ENCODE measurements at places on chromosomes 12 and 14.

- no peak for DNase-seq
Measured at GRCh38 chr14:26775765-26776563, 178.1 kb upstream of the NOVA1 start.

- DNase-seq, result no peak
Measured at GRCh38 chr14:46596236-46596635, 55.3 kb downstream of the RPL10L start.

- no peak for DNase-seq
Measured at GRCh38 chr12:117881517-117881916, 87.3 kb downstream of the KSR2 start.

DNA sequence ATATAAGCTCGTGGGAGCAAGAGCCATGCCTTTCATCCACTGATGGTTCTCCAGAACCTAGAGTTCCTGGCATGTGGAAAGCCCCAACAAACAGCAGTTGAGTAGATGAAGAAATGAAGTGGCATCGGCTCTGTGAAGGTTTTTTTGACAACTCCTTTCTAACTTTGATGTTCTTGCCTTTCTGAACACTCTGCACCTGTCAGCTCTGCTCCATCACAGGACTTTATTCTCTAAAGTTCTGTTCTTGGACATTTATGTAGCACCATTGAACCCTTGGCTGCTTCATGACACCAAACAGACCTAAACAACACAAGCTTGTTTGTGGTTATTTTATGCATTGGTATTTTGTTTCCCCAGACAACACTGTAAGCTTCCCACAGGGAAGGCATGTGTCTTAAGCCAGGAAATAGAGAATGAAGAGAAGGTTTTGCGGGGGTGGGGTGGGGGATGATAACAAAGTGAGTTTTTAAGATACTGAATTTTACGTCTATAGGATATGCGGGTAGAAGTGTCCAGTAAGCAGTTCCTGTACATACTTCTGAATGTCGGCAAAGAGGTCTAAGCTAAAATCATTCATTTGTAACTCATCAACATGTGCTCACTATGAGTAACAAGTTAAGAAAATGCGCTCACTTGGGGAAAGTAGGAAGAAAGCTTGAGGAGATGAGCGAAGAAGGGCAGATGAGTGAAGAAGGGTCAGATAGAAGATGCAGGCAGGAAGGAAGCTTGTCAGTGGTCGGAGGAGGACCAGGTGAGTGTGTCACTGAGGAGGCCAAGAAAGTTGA, 146.0 kb upstream of the PLEKHG7 start:
- no peak for DNase-seq

DNA sequence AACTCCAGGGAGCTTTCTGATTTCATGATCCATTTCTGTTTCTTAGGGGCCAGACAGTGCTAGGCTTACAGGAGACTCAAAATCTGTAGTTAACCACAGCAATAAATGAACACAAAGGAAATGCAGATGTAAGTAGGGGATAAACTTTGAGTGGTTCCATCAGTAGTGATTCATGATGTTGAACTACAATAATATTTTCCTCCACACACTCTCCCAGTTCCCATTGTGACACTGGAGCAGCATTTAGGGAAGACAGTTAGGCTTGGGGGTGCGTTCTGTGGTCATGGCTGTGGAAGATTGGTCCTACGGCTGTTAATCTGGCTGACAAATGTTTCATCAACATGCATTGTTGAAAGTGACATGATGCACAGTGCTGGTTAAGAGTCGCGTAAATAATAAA, 66.9 kb downstream of the HMGA2 start:
- no peak for DNase-seq

DNA sequence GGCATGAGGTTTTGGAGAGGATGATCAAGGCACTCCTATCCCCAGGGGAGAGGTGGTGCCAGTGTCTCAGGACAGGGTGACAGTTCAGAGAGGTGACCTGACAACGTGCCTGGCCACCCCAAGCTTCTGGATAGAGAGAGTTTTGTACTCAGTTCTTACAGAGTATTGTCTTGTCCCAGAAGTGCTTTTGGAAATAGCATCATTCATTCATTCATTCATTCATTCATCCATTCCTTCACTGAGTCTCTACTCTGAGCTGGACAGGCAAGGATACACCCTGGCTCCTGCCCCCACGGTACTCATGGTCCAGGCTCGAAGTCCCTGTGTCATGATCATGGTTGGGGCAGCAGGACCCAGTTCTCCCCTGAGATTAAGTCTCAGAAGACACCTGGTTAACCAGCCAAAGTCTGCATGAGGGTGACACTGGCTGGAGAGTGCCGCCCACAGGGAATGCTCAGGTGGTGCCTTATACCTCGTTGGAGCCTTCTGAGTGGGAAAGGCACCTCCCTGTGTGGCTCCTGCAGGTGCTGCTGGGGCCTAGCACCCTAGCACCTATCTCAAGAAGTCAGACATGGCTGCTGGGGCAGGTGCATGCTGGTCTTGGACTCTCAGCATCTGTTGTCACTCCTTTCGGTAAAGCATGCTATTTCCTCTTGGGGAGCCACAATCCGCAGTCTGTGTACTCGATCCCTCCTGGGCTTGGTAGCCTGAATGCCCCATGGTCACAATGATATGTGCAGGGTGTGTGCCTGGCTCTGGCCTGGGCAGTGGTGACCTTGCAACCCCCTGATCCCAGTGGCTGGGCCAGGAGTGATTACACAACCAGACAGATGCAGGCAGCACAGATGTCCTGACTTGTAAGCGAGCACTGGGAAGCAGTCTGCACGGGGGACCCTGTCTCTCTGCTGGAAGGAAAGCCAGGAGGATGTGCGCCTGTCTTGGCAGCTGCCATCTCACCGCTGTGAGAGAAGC, 57.8 kb downstream of the C14orf132 start:
- no peak for DNase-seq

DNA sequence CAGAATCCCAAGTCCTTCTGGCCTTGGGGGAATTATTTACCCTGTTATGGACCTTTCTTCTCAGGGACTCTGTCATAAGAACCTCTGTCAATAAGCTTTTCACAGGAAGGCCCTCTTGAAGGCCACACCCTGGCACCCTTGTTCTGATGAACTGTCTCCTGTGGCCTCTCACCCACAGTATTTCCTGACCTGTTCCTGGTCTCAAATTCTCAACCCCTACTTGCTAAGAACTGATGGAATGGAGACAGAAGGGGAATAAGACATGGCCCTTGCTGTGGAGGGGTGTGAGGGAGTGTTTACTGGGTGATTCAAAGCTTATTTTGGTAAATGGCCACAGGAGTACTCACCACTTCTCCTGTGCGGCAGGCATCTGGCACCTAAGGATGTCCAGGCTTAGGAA, 1082.9 kb downstream of the BCL11B start:
- DNase-seq, result no peak

- no peak for DNase-seq
Measured at GRCh38 chr12:71282020-71282419, 124.2 kb upstream of the TSPAN8 start.

- DNase-seq, result no peak
Measured at GRCh38 chr14:80005561-80005960, 205.7 kb downstream of the DIO2 start.

DNA sequence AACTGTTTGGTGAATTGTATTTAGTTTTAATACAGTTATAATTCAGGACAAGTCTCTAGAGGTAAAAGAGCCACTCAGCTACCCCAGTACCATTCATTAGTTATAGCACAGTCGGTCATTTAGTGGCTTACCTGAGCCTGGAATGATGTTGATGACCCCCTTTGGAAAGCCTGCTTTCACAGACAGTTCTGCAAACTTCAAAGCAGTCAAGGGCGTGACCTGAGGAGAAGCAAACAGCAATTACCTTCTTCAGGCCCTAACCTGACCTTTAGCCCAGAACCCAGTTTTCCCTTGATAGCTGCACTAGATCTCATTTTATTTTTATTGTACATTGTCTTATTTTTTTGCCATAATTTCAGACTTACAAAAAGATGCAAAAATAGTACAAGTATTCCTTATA, 43.8 kb downstream of the ALDH1L2 start:
- DNase-seq, result no peak

GRCh38 chr14:98951521-98952152, 320.4 kb downstream of the BCL11B start:
- no peak for DNase-seq

GRCh38 chr14:38824706-38825105, 278.3 kb downstream of the SEC23A start:
- DNase-seq, result no peak

- DNase-seq, result no peak
Measured at GRCh38 chr14:91919814-91920213, 27.7 kb downstream of the FBLN5 start.

GRCh38 chr12:74999474-74999873, 210.2 kb downstream of the KCNC2 start:
- no peak for DNase-seq

DNA sequence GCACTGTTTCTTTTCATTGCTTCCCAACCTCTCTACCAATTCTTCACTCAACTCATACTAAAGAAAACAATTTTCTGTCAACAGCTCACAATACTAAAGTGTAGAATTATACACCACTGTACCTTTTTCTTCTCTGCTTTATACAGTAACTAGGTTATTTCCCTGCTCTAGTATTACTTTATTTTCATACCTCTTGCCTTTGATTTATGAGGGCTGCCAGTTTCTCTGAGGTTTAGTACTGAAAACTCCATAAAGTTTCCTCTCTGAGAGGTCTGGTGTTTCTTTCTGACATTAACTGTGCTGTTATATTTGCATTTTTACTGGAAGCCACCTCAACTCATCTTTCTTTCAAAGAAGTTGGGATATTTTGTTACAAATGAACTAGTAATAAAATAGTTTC, 63.0 kb upstream of the GRIP1 start:
- DNase-seq, result no peak

DNA sequence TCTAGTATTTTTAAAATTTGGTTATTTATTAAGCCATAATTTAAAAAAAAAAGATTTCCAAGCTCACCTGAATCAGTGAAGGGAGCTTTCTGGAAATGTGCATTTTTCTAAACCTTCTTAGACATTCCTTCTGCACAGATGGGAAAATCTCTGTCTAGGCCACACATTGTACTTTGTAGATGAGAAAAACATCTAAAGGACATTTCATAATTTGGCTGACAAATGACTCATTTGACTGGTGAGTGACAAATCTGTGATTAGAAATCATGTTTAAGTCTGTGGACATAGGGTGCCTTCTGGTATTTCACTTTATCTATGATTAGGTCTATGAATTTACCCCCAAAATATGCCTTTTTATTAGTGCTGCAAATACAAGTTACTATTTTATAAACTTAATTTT, 1044.9 kb upstream of the FLRT2 start:
- DNase-seq, result no peak

DNA sequence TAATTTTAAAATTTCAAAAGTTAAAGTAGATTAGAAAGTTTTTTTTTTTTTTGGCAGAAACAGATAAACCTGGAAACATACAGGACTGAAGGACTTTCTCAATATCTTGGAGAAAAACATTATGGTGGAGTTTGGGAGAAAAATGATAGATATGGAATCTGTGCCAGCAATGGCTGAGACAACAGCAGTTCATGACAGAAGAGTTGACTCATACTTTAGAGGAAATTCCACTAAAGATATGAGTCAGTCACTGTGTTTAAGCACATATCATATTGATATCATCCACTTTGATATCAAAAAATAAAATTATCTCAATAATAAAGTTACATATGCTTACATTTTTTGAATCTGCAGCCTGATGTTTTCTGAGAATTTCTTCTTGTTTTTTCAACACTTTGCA, 193.9 kb upstream of the OR4E1 start:
- no peak for DNase-seq

DNA sequence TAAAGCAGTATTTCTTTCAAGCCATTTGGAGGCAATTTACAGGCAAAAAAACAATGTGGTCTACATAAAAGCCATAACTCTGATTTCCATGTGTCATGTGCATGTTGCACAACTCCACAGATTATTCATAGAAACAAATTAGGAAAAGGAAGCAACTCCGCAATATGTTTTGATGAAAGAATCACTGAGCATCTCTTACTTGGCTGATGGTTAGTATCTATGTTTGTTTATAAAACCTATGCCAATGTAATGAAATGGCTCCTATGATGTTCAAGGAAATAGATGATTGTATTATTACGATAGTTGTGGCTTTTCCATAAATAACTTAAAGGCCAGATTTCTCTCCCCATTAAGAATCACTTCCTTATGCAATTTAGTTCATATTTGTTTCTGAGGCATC, 373.7 kb downstream of the CCDC91 start:
- DNase-seq, result no peak

GRCh38 chr14:77390188-77390587, 13.0 kb downstream of the SAMD15 start:
- no peak for DNase-seq

- DNase-seq, result no peak
Measured at GRCh38 chr14:100557658-100558057, 29.6 kb downstream of the BEGAIN start.

DNA sequence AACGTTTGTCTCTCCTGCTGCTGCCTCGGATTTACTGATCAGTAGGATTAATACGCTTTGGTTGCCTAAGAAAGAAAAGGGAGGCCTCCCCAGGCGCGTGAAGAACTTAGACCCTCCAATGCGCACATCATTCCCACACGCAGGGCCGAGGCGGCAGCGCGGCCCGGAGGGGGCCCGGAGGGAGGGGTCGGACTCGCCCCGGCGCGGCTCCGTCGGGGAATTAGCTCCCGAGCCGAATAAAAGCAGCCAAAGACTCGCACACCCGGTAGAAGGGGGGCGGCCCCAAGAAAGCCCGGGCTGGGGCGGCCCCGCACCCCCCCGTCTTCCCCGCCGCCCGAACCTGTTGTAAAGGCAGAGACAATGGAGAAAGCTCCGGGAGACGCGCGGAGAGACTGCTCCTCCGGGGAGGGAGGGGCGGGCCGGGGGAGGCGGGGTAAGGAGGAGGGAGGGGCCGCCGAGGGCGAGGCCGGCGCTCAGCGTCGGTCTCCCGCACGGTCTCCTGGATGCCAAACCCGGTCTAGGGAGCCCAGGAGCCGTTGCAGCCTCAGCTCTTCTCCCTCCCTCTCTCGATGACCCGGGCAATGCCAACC, at the start of gene NELL2:
TSS of gene NELL2 (minus strand) at position 362 of the 590 bp plus-strand sequence. CDS start 446 bp downstream, outside the sequence.
- DNase-seq, result peak; percentile 27

All from T-helper 17 cell (primary cell).